ENCODE measurements at places on chromosomes 7 and 10.

- no peak for DNase-seq
Observed at GRCh38 chr7:135795846-135796570, 47.4 kb upstream of the FAM180A start.

GRCh38 chr7:85773116-85773728 lies 586.4 kb upstream of the SEMA3D start:
- DNase-seq: no peak

GRCh38 chr7:95322396-95322795 lies 1.9 kb downstream of the PON1 start:
- no peak for DNase-seq

GRCh38 chr7:42645906-42646305 lies 266.0 kb downstream of the C7orf25 start:
- DNase-seq: no peak

DNA sequence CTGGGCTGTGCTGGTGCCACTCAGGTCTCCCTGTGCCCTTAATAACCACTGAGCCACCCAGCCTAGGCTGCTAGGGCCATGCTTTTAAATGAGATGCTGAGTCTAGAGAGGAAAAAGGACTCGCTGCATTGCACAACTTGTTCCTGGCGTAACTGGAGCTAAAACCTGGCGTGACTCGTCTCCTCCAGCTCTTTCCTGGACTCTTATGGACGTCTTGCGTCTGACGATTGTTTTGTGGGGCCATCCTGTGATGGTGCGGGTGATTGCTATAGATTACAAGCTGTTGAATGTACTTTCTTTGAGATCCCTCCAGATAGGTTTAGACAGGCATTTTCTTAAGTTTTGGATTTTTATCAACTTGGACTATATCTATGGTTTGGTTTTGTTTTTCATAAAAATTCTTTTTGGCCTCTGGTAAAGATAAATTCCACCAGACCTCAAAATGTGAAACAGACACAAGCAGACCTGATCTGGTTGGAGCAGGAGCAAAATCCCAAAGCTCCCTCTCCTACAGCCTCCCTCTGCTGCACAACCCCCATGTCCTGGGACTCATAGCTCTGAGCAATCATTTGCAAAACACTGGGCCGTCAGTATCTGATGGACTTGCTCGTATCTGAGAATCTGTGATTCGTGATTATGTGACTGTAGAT lies 230.3 kb downstream of the ARHGAP12 start:
- no peak for DNase-seq

- no peak for DNase-seq
Observed at GRCh38 chr7:84154991-84155781, 39.4 kb downstream of the SEMA3A start.

- no peak for DNase-seq
Observed at GRCh38 chr7:108267615-108268014, 137.5 kb upstream of the LAMB4 start.

DNA sequence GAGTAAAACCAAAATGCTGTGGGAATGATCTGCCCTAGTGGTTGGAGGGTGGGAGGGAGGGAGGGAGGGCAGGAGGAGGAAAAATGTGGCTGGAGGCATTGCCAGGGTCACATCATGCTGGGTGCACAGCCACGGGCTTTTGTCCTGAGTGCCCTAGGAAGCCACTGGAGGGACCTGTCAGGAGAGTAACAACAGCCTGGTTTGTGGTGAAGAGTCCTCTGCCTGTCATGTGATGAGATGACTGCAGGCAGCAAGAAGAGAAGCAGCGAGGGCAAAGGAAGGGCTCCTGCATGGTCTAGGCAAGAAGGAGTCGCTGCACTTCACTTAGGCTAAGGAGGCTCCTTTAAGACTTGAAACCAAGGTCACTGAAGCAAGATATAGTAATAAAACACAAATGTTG lies 65.6 kb downstream of the PKD1L1 start:
- no peak for DNase-seq

Measured in NT2/D1 (cell line).